ENCODE measurements at places on chromosomes 16 and 17.

DNA sequence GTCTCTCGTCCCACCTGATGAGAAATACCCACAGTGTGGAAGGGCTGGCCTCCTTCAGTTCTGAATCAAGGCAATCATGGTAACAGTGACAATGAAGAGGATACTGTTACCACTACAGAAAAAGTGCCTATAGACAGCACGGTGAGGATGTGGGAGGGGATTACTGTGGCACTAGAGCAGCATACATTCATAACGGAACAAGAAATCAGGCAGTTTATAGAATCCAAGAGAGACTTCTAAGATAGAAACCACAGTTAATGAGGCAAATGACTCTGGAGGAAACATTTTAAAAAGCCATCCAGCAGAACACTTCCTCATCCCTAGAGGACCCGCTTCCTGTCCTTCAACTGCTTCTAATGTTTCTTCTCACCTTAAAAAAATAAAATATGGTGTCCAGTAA, 2.7 kb downstream of the RUSF1 start:
- DNase-seq = no peak

GRCh38 chr16:24124291-24124690, 131.8 kb upstream of the CACNG3 start:
- no peak for DNase-seq

- no peak for DNase-seq
These were observed 8.0 kb downstream of the TAX1BP3 start for GRCh38 chr17:3660311-3660891.

GRCh38 chr17:67041941-67042899, 2.1 kb upstream of the CACNG1 start:
- DNase-seq = no peak

DNA sequence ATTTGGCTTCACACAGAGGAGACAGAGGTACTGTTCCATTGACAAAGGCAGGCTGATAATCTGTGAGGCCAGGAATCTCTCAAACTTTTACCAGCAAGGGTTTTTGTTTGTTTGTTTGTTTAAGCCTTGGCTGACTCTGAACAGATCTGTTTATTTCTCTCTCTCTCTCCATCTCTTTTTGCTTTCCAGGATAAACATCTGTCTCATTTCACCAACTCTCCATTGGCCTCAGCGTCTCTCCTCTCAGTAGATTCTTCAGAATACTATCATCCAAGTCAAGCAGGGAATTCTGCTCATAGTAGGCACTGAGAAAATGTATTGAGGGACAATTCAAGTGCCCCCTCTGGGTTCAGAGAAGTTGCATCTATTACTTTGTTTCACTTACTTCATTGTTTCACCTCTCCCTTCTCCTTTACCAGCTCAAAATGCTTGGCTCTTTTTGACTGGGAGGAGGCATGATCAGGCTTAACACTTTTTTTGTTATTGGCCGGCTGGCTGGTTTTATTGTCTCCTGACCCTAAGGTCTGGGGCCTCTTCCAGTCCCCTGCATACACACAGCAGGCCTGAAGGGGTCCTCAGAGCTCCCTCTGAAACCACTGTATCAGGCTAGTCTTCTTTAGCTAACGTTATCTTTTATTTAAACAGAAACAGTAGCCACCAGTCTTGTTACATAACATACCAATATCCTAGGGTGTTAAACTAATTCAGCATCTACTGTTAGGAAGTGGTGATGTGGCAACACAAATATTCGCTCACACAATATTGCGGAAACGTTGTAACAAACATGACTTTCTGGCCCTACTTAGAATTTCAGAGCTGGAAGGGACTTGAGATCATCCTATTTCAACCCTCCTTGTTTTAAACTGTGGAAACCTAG, 2.0 kb upstream of the YPEL2 start:
- DNase-seq = no peak

GRCh38 chr17:534071-534691, 180.5 kb downstream of the VPS53 start:
- no peak for DNase-seq

DNA sequence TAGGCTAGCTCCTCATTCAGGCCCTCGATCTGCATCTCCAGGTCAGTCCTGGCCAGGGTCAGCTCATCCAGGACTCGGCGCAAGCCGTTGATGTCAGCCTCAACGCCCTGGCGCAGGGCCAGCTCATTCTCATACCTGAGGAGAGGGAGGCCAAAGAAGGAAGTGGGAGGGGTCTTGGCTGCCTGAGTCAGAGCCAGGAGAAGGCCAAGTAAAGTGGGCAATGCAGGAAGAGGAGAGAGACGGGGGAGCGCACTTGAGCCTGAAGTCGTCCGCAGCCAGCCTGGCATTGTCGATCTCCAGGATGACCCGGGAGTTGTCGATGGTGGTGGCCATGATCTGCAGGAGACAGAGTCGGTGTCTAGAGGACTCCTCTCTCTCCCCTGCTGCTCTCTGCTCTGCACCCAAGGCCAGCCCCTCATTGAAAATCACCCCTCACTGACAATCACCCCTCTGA, 1.8 kb downstream of the KRT15 start:
- no peak for DNase-seq

DNA sequence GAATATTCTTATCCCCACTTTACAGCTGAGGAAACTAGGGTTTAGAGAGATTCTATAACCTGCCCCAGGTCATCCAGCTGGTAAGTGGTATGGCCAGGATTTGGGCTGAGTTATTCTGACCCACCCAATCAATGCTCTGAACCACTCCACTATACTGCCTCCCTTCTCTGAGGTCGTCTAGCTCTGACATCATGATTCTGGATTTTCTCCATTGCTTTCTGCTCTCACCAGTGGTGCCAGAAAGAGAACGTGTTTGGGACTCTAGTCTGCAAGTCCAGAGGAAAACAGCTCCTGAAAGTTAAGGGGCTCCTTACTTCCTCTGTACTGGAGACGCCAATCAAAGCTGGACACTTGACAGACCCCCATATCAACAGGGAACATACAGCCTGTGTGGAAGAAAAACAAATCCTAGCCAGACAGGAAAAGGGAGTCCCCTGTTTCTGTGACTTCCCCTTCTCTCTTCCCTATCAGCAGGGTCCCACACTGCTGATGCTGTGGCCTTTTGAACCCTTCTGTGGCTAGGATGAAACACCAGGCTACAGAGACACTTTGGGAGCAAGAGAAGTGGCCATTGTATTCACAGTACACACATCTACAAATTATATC, 6.0 kb upstream of the EZH1 start:
- DNase-seq = no peak

DNA sequence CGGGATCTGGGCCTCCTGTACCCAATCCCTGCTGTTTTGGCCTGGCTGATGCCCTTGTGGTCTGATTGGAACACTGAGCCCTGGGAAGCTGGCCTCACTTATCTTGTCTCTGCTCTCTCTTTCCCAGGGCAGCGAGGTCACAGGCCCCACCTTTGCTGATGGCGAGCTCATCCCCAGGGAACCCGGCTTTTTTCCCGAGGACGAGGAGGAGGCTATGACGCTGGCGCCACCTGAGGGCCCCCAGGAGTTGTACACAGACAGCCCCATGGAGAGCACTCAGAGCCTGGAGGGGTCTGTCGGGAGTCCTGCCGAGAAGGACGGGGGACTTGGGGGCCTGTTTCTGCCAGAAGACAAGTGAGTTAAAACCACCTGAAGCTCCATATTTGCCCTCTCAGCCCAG, 126.0 kb downstream of the RAB11FIP4 start:
- DNase-seq = no peak

- no peak for DNase-seq
These were observed 4.4 kb upstream of the LHX1 start for GRCh38 chr17:36932694-36933511.

DNA sequence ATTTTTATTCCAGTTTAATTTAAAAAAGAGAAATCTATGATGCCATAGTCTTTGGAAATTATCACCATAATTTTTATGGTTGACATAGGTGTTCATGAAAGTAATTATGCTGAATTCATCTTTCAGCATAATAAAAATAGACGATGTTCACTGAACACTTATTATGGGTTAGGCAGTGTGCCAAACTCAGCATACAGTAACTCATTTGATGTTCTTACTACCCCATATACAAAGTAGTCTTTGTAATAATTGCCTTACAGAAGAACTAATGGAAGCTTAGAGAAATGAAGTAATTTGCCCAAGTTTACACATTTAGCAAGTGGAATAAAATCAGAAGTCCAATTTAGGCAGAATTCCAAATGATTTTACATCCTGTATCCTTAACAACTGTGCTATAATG, 852.2 kb upstream of the GOT2 start:
- DNase-seq = no peak

DNA sequence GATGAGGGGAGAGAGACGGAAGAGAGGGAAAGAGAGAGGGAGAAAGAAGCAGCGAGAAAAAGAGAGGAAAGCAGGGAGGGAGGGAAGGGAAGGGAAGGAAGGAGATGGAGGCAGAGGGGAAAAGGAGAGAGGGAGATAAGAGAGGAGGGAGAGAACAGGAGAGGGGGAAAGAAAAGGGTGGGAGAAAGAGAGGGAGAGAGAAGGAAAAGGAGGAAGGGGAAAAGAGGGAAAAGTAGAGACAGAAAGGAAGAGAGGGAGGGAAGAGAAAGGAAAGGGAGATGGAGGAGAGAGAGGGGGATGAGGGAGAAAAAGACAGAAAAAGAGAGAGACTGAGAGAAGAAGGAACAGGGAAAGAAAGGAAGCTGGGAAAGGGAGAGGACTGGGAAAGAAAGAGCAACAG, 814.4 kb downstream of the CDH11 start:
- no peak for DNase-seq

All from activated CD4-positive, CD25-positive, alpha-beta regulatory T cell treated with anti-CD3 and anti-CD28 coated beads, Interleukin-2, amount 50 U/mL, for 72 hours (primary cell).